BE2C (cell line): ENCODE measurements at places on chromosomes 6 and 20.

- DNase-seq = no peak
Observed at GRCh38 chr20:2596673-2597279, 55.7 kb upstream of the NOP56 start.

GRCh38 chr6:56552187-56553130, 90.2 kb downstream of the DST start:
- DNase-seq = no peak

DNA sequence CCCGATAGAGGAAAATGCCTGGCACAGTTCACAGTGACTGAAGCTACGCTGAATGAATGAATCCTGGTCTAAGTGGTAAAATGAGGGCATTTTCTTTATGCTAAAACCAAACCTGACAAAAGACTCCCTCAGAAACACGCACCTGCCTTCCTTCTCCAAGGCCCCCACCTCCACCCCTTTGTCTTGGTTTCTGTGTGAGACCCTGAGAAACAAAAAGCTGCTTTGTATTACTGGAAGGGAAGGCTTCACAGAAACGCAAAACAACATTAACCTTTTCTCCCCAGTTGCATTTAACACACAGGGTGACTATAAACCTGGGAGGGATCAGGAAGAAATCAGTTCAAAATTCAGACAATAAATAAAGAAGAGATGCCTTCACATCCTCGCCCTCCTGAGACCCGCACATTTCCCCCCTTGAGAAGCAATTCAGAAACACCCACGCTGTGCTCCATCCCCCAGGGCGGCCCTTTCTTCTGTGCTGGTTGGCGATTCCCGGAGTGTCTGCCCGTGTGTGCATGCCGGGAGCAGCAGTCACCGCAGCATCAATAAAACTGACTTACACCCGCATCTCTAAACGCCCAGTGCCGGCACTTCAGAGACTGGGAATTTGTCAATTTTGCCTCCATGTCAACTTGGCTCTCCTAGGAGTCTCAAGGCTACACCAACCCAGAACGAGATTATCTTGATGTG, 67.2 kb upstream of the TRAF3IP2 start:
- DNase-seq = no peak

DNA sequence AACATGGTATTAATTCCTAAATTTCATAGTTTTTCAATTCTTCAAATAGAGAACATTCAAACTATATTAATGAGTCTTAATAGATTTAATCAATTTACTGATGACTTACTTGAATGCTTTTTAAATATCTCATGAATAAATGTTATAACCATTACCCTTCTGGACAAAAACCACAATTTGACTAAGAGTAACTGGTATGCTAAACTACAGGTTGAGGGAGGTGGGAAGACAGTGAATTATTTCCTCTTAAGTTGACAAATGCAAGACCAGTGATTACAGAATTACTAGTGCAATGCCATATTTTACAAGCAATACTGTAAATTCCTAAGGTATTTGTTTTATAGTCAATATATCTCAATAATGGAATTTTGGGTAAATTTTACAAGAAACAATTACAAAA, 65.1 kb downstream of the REV3L start:
- no peak for DNase-seq

GRCh38 chr6:9140951-9141460, 705.7 kb upstream of the SLC35B3 start:
- no peak for DNase-seq

- DNase-seq = no peak
Observed at GRCh38 chr20:1061484-1062221, 56.7 kb upstream of the PSMF1 start.

DNA sequence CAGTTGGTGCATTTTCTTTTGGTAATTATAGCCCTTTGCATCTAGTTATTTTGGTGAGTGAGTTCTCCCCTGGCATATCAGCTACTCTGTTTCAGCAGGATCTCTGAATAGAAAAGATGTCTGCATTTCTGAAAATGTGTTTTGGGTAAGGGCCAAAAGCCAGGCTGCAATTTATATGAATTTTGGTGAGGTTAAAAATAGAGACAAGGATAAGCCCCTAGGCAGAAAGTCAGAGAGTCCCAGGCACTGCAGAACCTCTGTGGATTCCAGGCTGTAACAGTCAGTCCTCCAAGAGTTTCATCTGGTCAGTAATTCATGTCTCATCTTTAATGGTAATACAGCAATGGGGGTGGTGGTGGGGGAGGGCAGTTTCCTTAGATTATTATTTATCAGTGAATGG, 53.0 kb downstream of the HDGFL1 start:
- DNase-seq = peak; percentile 63

- no peak for DNase-seq
Observed at GRCh38 chr6:156752666-156753301, 24.4 kb upstream of the ARID1B start.

DNA sequence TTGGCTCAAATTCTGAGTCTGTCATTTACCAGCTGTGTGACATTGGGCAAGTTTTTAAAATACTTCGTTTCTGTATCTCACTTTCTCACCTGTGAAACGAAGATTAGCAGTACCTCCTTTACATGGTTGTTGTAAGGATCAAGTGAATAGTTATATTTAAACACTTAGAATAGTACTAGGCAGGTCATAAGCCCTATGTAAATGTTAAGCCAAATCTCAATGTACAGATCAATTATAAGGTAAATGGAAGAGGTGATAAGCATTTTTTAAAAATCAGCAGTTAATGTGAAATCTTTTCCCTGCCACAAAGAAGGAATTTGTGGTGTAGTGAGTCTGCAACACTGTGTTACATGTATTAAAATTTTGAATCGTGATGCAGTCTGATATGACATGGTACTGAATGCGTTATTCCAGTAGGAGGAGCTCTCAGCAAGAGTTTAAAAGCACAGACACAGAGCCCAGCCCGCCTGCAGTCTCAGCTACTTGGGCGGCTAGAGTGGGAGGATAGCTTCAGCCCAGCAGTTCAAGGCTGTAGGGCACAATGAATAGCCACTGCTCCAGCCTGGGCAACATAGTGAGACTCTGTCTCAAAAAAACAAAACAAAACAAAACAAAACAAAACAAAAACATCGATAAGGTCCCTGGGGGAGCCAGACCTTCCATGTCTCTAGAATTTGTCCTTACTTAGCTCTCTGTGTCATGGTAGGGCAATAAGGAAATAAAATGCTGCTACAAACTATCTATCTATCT, 46.0 kb downstream of the GTF2H5 start:
- peak; percentile 75 for DNase-seq

DNA sequence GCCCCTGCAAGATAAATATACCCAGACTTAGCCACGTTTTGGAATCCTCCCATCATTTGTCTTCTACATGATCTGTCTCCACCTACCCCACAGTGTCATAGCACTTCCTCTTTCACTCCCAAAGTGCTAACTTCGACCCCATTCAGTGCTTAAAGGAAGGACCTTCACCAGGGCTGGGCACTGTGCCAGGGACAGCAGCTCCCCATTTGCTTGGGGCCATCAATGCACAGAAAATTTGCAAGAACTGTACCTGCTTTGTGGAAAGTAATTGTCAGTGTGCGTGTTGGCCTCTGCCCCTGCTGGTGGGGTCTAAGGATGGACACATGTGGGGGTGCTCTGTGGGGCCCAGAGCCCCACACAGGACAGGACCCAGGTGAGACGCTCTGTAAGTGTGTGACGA, 5.2 kb upstream of the BPIFA2 start:
- DNase-seq = no peak

GRCh38 chr20:51695574-51696303, 72.5 kb downstream of the ATP9A start:
- no peak for DNase-seq

GRCh38 chr20:32557319-32557718, 27.8 kb downstream of the NOL4L start:
- DNase-seq = no peak

- no peak for DNase-seq
Observed at GRCh38 chr6:24918641-24919055, 17.1 kb downstream of the RIPOR2 start.

- no peak for DNase-seq
Observed at GRCh38 chr6:14422917-14423316, 305.3 kb downstream of the CD83 start.

DNA sequence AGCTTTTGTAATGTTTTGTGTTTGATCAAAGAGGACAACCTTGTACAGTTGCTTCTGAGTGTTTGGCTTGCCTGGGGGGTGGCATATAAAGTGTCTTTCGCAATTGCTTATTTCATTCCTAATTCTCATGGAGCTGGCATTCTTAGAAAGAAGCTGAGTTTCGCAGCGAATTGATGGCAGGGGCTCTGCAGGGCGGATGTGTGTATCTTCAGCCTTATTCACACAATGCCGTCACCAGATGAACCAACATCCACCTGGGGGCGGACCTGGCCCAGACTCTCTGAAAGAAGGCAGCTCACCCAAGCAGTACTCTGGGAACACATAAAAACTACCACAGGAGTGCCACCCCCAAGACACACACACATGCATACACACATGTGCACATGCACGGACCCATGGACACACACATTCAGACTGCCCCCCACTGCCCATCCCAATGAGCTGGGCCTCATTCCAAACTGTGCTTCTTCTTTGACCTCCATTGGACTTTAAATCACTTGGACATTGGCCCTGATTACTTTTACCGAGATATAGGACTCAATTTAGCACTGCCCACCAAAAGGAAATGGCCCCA, 55.4 kb upstream of the FOXQ1 start:
- DNase-seq = no peak

DNA sequence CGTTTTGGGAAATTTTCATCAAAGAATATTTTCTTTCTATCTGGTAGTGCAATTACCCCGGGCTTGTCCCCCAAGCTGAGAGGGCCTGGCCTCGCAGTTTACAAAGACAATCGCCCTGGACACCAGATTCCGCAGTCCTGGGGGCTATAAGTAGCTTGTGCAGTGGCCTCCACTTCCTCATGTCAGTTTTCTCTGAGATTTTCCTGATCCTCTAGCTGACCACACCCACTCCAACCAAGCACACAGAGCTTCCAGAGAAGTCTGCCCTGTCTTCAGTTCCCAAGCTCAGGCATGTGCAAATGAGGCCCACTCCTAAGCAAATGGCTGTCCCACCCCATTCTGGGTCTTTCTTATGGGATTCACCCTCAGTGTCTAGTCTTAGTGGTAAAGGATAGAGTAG, 245.3 kb downstream of the MAFB start:
- no peak for DNase-seq

- peak; percentile 41 for DNase-seq
Observed at GRCh38 chr6:103783329-103783728, 1076.4 kb downstream of the HACE1 start.
